ENCODE measurements at places on chromosomes 3 and 15.

DNA sequence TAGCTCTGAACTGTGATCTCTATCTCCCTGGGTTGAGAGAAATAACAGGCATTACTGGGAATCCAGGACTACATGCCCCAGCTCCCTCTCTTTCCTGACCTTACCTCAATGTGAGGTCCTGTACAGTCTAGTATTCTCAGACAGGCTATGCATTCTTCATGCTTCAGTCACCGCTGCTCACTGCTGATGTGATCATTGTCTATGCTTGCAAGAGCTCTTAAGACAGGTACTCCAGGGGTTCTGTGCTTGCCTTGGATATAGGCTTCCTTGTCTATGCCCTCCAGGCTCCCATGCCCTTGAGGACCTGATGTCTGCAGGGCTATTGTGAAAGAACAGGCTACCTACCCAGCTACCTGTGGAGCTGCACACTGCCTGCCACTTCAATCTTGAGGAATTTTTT is 183.6 kb downstream of the MBNL1 start:
- no peak for DNase-seq

DNA sequence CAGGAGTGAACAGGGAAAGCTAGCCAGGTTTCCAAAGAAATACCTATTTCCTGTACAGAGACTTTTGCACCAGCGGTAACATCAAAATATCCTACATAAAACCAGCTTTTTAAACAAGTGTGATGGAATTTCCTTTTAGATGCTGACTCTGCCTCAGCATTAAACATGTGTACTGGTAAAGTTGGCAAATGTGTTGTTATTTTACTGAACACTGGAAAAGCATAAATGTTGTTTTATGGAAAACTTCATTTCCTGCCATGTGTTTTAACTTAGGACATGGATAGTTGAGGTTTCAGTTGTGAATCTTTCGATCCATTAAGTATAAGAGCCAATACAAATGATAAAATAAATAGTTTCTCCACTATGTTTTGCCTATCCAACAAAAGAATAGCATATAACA is 15.7 kb downstream of the OXNAD1 start:
- no peak for DNase-seq

GRCh38 chr3:16944356-16944755 is 59.6 kb downstream of the PLCL2 start:
- no peak for DNase-seq

- DNase-seq = no peak
These were observed 48.1 kb upstream of the CDV3 start for GRCh38 chr3:133525435-133525834.

DNA sequence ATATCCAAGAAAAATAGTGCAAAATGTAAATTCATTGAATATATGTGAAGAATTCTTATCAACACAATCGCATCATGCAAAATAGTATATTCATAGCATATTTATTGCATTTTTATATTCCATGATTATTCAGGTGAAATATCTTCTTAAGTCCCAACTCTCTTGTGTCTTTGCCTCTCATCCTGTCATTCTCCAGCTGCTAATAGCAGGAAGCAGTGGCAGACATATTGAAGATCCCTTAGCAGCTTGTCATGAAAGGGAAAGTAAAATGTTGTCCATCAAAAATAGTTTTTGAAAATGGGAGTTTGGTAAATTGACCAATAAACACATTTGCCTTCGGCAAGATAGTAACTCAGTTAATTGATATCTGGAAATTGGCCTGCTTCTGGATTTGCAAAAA is 265.3 kb upstream of the TGFBR2 start:
- DNase-seq = no peak

DNA sequence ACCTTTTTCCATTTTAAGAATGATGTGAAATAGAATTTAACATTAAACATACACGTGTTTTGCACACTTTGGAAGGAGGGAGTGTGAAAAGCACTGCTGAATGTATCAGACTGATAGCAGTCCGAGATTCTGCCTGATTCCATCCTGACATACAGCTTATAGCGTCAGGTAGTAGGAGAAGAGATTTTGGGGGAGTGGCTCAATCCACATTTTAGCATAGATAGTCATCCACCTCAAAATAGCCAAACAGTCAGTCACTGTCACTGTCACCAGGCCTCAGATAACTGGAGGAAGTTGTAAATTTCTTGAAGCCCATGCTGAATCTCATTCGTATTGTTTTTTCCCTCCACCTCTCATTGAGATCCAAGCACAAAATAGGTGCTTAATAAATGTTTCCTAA is 35.4 kb upstream of the ARHGEF26 start:
- DNase-seq = no peak

DNA sequence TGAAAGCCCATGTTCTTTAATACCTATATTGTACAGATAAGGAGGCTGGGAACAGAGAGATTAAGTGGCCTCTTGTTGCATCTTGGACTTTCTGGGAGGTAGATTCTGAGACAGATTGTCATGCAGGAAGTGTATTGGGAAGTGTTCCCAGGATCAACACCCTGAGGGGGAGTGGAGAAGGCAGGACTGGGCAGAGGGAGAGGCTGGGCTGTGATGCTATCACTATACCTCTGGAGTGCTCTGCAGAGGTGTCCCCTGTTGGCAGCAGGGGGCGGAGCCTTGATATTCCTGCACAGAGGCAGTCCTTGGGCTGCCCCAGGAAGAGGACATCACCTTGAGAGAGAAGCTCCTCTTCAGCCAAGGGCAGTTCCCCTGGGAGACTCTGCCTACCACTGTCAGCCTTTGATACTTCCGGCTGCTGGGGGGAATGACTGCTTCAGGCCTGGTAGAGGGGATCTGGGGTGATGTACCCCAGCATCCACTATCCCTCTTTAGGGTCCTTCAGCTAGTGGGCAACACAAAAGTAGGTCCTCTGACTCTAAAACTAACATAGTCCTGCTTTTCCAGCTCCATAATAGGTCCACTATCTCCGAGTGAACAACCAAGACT is 97.4 kb upstream of the RNU6-1 start:
- no peak for DNase-seq

GRCh38 chr3:56725175-56725574 is 42.1 kb upstream of the TASOR start:
- DNase-seq = peak; percentile 13

DNA sequence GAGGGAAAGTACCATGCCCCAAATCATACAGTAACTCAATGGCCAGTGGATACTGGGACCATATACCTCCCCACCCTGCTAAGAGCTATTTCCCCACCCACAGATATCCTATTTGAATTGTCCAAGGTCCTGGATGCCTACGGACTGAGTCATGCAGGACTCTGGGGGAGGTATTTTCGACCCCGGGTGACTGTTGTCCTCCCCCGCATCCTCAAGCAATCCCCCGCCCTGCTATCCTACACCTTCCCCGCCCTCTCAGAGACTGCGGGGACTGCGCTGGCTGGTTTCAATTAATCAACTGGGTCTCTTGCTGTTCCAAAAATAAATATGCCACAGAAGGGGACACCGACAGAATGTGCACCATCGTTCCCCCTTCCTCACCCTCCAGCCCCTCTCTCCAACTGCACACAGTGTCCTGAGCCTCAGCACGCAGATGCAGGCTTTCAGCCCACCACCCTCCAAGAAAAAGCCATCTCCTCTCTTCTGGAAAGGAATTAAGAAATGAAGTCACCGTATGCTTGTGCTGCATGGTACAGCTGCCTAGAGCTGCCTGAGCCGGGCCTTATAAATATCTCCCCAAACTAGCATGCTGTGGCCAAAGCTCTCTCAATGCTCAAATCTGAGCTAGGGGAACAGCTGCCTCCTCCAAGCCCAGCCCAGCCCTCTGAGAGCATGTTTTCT is 8.1 kb downstream of the CAV3 start:
- no peak for DNase-seq

DNA sequence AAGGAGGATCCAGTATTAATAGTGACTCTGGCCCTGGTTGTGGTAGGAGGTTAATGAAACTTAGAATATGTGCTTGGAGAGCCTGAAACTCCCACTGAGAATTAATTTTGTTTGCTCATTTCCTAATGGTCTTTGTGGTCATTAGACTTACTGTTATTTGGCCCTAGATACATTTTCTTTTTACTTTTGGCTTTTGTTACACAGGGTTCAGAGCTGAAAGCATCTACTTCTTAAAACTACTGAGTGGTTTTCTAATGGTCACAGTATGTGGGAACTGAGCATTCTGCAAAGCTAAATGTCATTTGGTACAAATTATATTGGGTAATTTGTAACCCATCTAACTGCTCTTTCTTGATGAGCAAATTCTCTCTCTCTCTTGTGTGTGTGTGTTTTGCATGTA is 433.4 kb upstream of the IL12A start:
- no peak for DNase-seq

GRCh38 chr3:158350971-158351370 is 220.0 kb upstream of the MLF1 start:
- DNase-seq = no peak

GRCh38 chr15:100255644-100256043 is 86.1 kb downstream of the ADAMTS17 start:
- DNase-seq = no peak

- no peak for DNase-seq
These were observed 68.8 kb downstream of the AQR start for GRCh38 chr15:34900748-34901147.

DNA sequence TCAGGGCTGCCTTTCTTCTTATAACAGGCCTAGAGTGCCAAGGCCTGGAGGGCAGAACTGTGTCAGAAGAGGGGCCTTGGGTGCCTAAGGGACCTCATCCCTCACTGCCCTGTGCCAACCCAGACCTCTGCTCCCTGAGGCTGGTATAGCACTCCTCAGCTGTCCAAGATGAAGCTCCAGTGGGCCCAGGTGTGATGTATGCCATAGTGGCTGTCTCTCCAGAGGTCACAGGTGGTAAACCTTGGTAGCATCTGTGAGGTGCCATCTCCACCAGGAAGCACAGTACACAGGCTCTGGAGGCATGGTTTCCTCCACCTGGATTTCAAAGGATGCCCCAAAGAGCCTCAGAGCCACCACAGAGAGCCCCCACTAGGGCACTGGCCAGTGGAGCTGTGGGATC is 12.3 kb upstream of the KLHL40 start:
- no peak for DNase-seq

- no peak for DNase-seq
These were observed 10.5 kb upstream of the SH3GL3 start for GRCh38 chr15:83436513-83437158.

DNA sequence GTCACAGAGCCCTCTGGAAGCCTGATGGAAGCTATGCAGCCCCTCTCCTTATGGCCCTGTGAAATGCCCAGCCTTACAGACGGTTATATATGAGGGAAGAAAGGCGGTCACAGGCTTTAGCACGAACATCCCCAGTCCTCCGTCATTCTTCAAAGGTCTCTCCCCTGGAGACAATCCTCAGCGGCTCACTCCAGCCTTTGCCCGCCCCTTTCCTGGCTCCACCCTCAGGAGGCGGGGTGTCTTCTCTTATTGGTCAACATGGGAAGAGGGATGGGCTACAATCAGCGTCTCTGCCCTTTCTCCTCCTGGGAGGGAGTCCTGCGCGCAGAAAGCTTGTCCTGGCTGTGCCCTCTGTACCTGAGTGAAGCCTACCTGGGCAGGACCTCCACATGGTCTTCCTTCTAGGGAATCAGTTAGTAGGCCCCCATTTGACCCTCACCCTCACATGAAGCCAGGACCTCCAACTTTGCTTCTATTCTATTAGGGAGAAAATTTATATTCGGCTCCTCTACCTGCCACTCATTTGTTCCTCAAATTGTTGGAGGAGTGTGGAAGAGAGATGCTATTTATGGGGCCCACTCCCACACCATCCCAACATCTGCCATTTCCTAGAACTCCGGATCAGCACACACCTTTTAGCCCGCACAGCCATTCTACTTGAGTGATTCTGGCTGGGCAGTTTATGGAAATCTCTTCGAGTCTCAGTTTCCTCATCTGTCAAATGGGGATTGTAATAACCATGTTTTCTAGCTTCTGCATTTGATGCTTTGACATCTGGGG is 112.9 kb upstream of the SLC6A11 start:
- no peak for DNase-seq

- no peak for DNase-seq
These were observed 54.8 kb upstream of the DLG1 start for GRCh38 chr3:197353001-197353866.

GRCh38 chr15:40313531-40314398 is 6.0 kb upstream of the PLCB2 start:
- no peak for DNase-seq
